Muscle of leg (tissue), 16 donors: ENCODE measurements at places on chromosomes 12 and 14. TPM values are rescaled to one million over a fixed set of nuclear protein-coding genes. Genes with fewer than 3 reads are reported as not detected.

Gene ERO1A
- polyA plus RNA-seq = 15.4 TPM

Gene KRT80
- polyA plus RNA-seq = 4.6 TPM

Gene DPY19L2
- 9.7 TPM for polyA plus RNA-seq

Gene AMIGO2
- polyA plus RNA-seq = 2.0 TPM

Gene AP5M1
- 34.4 TPM for polyA plus RNA-seq

Gene OVCH1
- polyA plus RNA-seq = 0.23 TPM

Gene NPAS3
- 4.6 TPM for polyA plus RNA-seq

Gene FAM186B
- 0.91 TPM for polyA plus RNA-seq

Gene ACVR1B
- polyA plus RNA-seq = 16.1 TPM

Gene JDP2
- 59.1 TPM for polyA plus RNA-seq

Gene TCL1A
- 1.2 TPM for polyA plus RNA-seq

Gene ERP27
- polyA plus RNA-seq = 0.34 TPM

Gene VRTN
- not detected for polyA plus RNA-seq

Gene SOAT2
- 0.12 TPM for polyA plus RNA-seq

Gene INHBC
- not detected for polyA plus RNA-seq

Gene BRMS1L
- 18.6 TPM for polyA plus RNA-seq
